ENCODE measurements at places on chromosomes 5 and 9.

GRCh38 chr9:137299938-137300337 lies 2.1 kb downstream of the NRARP start:
- no peak for DNase-seq

- DNase-seq = no peak
These were observed 58.7 kb upstream of the SUSD1 start for GRCh38 chr9:112233769-112234168.

- no peak for DNase-seq
These were observed 13.2 kb downstream of the ATOX1 start for GRCh38 chr5:151745071-151745705.

GRCh38 chr5:1720396-1721110 lies 79.1 kb downstream of the MRPL36 start:
- DNase-seq = no peak

DNA sequence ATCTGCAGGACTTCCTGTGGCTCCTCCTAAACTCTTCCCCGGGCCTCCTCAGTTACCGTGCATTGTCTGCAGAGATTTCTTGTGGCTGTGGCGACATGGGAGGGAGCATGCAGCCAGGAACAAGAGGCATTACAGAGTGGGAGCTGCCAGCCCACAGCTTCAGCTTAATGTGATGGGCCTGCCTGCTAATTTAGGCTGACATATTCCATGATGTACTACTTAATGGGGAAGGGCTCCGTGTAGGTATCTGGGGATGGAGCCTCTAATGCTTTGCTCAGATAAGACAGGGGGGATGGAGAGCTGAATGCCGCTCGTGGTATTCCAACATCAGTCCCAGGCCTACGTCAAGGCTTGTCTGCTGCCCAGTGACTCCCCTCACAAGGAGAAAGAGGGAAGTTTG lies 137.6 kb upstream of the GPR151 start:
- DNase-seq = no peak

DNA sequence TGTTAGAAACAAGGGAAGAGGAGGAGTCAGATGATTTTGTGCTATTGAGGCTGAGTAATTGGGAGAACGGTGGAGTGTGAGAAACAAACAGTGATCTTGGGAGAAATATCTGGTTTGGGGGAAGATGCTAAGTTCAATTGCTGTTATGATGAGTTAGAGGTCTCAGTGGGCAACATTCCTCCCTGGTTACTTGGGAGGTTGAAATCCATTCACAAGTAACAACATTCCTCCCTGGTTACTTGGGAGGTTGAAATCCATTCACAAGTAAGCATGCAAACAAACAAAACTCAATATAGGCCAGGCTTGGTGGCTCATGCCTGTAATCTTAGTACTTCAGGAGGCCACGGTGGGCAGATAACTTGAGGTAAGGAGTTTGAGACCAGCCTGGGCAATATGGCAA lies 38.7 kb downstream of the AGXT2 start:
- no peak for DNase-seq

- no peak for DNase-seq
These were observed at the start of gene PCDHGA1 for GRCh38 chr5:141330299-141331080. TSS of gene PCDHGA1 (plus strand) at chr5:141330514.

DNA sequence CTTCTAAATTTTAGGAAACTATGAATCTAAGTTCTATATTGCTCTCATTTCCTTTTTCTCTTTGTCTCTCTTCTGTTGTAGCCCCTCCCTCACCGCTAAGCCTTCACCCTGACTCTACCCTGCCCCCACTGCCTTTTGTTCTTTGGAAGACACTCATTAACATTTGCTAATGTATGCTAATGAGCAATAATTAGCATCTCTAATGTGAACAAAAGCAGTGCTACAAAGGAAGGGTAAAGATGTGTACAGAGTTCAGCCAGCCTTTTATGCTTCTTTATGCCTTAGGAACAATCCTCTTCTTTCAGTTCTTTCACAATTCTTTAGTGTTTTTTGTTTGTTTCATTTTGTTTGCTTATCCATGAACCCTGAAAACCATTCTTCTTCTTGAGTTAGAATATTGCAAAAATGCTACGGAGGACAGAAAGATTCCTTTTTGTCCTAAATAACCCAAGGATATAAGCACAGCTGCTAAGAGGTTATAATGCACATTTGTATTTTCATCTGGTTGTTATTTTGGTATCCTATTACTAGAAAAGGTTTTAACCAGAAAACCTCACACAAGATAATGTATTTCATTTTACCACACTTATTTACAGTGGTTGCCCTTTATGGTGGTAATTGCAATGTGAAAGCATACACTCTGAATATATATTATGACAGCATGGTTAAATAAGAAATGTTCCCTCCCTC lies 159.3 kb downstream of the TMC1 start:
- DNase-seq = no peak

DNA sequence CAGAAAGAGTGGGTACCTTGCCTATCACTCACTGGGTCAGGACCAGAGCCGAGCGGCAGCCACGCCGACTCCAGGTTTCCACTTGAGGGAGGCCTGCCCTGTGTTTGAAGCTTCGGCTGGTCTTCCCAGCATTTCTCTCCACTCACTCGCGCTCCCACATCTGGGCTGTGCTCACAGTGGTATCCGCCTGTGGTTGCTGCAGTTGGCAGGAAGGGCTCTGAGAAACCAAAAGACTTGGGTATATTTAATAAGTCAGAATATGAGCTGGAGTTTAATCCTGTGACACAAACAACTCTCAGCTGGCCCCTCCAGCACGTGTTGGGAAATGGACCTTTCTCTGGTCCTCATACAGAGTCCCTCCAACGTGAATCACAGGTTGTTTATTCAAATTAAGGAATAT lies 70.9 kb downstream of the SPRY4 start:
- no peak for DNase-seq

DNA sequence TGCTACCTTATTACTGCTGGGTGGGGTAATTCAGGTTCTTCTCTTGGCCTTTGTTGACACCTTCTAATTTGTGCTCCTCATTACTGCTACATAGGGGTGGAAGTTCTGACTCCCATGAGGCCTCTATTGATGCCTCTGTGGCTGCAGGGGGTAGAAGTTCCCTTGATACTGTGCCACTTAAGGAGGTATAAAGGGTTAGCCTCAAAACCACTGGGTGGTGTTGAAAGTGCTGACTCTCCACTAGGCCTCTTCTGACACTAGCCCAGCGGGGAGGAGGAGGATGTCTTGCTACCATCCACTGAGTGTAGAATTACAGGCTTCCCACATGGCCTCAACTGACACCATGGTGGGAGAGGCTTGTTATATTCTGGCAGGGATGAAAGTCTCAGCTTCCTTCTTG lies 36.7 kb upstream of the CCDC112 start:
- DNase-seq = no peak

DNA sequence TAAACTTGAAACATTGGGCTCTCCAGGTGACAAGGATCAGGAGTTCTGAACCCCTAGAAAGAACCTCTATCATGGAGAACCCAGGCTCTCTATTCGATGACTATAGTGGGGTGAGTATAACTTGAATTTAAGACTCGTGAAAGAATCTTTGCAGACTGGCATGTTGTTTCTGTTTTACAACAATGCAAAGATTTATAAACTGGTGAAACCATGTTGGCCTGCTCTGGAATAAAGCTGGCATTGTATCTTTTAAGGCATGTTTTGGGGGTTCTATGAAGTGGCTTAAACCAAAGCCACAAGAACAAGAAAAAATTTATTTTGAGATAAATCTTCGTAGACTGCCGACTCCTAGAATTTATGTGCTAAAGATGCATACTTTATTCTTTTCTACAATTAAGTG lies 9.8 kb upstream of the GDNF start:
- no peak for DNase-seq

- DNase-seq = no peak
These were observed 237.4 kb upstream of the PTGER4 start for GRCh38 chr5:40442346-40442745.

DNA sequence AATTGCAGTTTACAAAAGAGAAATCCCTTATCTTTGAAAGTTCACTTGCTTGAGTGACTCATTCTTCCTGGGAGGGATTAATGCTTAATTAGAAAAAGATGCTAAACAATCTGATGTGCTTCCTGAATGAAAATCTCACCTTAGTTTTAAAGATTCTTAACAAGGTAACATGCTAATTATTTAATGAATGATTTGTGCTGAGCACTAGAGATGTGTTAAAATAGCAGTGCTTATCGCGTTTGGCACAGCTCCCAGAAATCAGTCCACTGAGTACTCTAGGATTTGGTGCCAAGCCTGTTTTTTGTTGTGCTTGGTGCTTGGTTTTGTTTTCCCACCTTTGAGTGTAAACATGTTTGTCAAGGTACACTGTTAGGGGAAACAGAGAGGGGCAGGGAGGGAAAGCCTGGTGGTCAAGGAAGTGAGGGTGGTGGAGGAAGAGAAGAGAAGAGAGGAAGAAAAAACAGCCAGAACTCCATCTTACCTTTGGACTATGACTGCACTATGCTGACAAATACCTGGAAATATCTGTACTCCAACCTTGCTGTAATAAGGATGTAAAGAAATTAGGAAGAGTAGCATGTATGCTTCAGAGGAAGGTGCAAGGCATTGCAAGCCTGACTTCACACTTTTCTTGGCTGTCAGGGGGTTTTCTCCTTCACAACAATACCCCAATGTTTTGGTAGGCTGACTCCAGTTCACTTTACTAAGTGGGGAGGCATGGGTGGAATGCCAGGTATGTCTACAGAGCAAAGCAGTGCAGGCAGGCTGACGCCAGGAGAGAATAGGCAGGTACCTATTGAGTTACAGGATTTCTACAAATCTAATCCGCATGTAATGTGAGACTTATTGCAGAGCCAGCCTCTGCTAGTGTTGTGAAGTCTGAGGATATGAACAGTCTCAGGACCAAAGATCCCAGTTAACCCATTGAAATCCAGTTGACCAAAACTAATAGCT lies 157.2 kb upstream of the ISL1 start:
- no peak for DNase-seq

- DNase-seq = no peak
These were observed 6.1 kb downstream of the TNC start for GRCh38 chr9:115111874-115112273.

GRCh38 chr9:112334432-112334841 lies 1.0 kb upstream of the PTBP3 start:
- DNase-seq = no peak

DNA sequence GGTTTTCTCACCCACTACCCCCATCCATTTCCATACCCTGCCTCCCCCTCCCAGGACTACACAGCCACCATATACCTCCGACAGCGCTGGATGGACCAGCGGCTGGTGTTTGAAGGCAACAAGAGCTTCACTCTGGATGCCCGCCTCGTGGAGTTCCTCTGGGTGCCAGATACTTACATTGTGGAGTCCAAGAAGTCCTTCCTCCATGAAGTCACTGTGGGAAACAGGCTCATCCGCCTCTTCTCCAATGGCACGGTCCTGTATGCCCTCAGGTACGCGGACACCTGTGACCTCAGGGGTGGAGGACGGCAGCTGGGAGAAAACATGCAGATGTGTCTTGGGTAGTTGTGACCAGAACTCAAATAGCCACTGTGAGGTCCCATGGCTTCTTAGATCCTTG lies 11.6 kb downstream of the GABRP start:
- no peak for DNase-seq

GRCh38 chr5:122172207-122172606 lies 42.9 kb downstream of the ZNF474 start:
- DNase-seq = no peak

GRCh38 chr9:120938851-120939250 lies 12.3 kb upstream of the TRAF1 start:
- DNase-seq = no peak

DNA sequence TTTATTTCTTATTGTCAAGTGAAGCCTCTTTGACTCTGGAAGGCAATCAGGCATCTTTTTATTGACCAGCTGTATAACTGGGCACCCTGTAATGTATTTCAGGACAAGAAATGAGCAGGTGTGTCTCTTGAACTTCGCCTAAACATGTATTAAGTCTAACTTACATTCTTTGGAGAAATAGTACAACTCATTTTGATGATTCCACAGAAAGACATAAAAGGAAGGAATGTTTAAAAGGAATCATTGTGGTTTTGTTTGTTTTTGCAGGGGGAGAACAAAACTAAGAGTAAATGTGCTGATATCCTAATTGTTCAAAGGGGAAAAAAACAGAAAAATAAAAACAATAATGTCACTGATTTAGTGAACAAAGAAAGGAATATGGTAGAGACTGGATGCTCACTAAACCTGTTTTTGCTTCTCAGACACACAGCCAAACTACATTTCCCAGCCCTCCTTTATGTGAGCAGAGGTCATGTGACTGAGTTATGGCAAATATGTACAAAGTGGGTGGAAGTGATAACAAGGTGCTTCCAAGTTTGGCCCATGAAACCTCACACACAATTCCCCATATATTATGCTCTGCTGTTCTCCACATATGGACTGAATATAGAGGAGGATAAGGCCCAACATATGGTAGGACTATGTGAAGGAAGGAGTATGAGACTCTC lies 150.6 kb upstream of the ACOT12 start:
- DNase-seq = no peak

DNA sequence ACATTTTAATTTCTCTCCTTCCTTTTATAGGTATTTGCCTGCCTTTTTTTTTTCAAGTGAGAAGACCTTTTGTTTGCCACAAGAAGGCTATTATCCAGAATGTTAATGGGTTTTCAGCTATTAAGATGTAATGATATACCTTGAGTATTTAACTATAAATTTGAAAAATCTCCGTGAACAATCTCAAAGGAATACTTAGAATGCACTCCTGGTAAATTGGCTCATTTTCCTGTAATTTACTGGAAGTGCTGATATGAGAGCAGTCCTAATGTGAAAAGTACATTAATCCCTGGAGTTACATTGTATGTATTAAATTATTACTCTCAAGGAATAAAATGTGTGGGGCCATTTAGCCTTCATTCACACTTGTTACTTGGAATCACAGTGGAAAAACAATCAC lies 32.4 kb downstream of the AOPEP start:
- DNase-seq = no peak

GRCh38 chr5:16565118-16565517 lies 51.7 kb downstream of the RETREG1 start:
- no peak for DNase-seq

DNA sequence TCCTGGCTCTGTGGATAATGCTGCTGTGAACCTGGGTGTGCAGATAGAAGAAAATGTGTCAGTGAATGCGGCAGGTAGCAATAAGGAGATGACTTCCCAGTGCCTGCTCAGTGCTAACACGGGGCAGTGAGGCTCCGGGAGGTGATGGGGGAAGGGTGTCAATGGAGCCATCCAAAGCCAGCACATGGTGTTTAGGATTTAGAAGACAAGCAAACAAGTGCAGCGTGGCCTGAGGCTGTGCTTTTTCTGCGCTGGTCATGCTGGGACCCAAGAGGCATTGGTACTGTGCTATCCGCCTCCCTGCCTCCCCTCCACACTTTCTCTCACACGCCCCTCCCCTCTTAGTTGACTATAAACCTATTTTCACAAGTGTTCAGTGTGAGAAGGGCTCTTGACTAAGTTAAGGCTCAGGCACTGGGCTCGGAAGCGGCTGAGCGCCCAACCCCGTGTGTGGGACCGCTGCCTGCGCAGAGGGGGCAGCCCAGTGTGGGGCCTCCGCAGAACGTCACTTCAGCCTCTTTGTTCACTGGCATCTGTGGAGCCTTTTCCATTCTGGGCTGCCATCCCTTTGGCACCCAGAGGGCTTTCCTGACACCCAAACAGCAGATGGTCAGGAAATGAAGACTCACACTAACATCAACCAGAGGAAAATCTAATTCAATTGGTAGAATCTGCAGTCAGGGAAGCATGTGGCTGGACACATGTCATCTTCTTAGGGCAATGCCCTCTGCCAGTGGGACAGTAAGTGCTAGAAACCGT lies 21.8 kb upstream of the NINJ1 start:
- DNase-seq = no peak

- no peak for DNase-seq
These were observed 109.3 kb downstream of the JAKMIP2 start for GRCh38 chr5:147673266-147673665.

GRCh38 chr5:17364987-17365810 lies 132.8 kb upstream of the TAF11L2 start:
- no peak for DNase-seq

- DNase-seq = no peak
These were observed at the start of gene PITX1 for GRCh38 chr5:135033901-135034235. TSS of gene PITX1 (minus strand) at chr5:135034228. CDS start at chr5:135033881, 347 bp downstream.

All from activated naive CD4-positive, alpha-beta T cell (primary cell).